NCI-H187 treated with DMSO at 0.1 percent for 48 hours (cell line): ENCODE measurements at places on chromosomes 4 and X.

DNA sequence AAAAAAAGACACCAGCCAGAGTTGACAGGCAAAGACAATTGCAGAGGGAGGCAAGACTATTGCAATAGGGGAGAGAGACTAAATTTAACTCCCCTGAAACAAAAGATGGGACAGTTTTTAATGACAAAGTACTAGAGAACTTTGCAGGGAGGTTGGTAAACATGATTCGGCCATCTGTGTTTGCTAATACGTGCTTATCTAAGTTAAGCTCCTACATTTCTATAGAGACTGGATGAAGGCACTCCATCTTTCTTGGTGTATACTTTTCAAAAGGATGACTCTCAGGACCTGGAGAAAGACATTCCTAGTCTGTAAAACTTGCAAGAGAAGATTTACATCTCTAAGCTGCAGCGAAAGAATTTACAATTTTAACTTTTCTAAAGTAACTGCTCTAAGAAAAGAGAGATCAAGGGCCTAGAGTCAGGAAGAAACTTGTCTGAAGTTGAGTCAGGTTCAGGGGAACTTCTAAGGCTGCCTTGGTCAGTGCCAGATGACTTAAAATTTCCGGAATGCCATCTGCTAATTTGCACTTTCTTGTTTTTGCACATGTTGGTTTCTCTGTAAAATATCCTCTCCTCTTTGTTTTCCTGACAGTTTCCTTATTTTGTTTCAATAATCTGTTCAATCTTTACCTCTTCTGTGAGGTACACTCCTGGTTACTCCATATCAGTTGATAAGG lies 10.6 kb downstream of the ADAM29 start:
- no peak for DNase-seq

DNA sequence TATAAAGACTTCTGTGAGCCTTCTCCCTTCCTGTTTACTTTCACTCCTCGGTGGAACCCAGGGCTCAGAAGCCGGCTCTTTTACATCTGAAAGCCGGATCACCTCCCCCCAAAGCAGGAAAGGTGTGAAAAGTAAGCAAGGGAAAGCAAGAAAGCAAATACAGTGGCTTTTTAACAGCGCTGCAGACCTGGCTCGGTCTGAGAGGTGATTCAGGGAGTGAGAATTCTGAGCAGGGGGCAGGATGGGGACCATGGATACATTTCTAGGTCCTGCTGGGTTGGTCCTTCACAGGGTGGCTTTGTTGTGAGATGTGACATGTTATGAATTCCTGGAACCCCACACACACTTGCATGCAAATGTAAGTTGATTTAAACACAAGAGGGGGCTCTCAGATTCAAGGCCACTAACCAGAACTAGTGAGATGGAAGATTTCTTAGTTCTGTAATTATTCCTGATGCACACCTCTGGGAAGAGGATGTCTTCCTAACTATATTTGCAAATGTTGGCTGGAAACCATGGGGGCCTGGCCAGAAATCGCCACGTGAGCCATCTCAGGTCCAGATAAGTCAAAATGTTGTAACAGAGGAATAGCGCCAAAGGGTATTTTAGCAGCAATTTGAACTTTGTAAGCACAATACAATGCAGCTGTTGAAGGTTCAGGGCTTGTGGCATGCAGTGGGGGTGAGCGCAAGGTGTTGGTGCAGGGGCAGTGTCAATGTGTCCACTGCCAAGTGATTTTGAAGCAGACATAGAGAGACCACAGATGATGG lies 670.1 kb upstream of the LCORL start:
- no peak for DNase-seq

DNA sequence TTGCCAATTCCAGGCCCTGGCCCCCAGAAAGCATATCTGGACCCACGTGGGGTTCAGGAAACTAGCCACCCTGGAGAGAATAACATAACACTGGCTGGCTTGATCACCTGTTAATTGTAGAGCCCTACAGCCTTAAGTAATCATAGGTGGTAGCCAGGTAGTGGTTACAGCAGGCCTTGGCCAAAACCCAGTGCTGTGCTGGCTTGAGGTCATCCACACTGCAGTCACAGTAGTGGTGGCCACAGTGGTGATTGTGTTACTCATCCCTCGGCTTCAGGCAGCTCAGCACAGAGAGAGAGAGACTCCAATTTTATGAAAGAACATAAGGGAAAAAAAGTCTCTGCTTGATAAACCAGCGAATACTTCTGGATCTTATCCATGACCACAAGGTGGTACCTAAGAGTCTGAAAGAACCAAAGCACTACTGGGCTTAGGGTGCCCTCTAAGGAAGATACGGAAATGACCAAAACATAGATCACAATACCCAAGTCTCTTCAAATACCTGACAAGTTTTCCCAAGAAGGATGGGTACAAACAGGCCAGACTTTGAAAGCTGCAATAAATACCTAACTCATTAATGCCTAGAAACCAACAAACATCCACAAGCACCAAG lies 46.6 kb upstream of the CDX4 start:
- no peak for DNase-seq

DNA sequence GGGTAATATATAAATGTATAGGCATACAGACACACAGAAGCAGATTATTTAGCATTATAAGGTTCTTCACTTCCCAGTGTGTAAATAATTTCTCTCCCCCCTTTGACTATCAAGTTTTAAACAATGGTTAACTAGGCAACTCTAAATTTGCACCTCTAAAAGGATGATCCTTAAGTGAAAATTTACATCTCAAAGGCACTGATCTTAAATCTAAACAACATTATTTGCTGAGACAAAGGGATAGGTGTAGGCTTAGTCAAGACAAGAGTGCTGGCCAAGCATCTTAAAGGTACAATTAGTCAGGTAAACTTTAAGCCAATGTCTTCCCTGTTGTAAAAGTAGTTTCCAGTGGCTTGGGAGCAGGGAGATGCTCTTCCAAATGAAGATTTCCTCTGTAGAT lies 33.0 kb downstream of the NLRP2B start:
- no peak for DNase-seq

- no peak for DNase-seq
Measured at GRCh38 chr4:144267084-144267483, 126.6 kb upstream of the GYPA start.

DNA sequence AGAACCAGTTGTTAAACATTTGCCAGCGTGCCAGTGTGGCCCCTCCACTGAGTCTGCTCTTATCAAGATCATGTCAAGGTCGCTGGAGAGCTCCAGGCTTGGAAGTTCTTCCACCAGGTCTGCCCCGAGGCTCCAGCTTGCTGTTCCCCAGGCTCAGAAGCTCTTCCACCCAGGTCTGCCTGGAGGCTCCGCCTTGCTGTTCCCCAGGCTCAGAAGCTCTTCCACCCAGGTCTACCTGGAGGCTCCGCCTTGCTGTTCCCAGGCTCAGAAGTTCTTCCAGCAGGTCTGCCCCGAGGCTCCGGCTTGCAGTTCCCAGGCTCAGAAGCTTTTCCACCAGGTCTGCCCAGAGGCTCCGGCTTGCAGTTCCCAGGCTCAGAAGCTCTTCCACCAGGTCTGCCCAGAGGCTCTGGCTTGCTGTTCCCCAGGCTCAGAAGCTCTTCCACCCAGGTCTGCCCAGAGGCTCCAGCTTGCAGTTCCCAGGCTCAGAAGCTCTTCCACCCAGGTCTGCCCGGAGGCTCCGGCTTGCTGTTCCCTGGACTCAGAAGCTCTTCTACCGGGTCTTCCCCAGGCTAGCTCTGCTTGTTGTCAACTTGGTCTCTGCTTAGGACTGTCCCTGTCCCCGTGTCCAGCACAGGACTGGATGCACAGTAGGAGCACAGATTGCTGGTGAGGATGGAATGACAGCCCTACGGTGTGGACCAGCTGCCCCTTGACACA lies 54.4 kb downstream of the HMX1 start:
- no peak for DNase-seq

- DNase-seq: no peak
Measured at GRCh38 chr4:76434901-76435527, at the start of gene SHROOM3. Gene SHROOM3, plus strand, starts transcription at chr4:76435229. Its CDS starts 824 bp downstream, at chr4:76436053.

GRCh38 chr4:140641789-140642439 lies 73.2 kb upstream of the UCP1 start:
- DNase-seq: no peak

DNA sequence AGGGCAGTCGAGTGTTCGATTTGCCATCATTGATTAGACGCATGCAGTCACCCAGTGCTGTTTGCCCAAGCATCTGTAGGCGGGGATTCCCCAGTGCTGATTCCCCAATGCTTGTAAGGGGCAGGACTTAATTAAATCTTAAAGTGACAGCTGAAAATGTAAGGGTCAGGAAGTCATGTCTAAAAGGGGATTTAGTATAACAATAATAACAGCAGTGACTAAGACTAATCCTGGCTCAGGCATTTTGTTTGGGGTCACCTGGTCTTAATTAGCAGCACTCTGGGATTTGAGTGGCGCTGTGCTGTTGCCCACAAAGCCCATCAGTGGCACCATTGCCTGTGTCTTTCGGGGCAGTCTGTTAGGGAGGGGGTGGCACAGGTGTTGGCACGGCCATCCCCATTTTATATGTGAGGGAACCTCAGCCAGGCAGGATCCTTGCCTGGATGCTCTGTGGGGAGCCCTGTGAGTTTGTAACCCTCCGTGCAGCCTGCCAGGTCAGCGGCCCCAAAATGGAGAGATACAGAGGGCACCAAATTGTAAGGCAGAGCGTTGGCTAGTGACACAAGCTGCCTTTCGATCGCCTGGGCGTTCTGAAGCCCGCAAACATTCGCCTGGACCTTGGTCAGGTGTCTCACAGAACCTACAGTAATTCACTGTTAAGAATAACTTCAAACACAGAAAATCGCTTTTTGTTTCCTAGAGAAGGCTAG lies 146.7 kb downstream of the TBL1X start:
- no peak for DNase-seq

GRCh38 chr4:79043138-79043537 lies 103.9 kb upstream of the PAQR3 start:
- DNase-seq: no peak

DNA sequence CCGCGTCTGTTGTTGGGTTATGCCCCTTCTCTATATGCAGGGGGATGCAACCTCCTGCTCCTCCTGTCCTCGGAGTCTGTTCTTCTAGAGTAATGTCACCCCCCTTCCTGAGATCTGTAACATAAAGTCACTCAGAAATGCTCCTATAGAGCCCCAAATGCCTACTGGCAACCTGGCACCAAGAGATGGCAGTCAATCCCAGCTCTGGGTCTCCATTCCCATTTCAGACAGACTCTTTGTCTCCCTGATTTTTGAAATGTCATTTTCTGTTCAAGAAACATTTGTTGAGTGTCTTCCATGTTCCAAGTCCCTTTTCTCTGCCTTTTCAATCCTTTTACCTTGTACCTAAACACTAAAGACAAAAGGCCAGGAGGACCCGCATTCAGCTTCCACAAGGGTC lies 9.6 kb upstream of the PRDM8 start:
- no peak for DNase-seq

DNA sequence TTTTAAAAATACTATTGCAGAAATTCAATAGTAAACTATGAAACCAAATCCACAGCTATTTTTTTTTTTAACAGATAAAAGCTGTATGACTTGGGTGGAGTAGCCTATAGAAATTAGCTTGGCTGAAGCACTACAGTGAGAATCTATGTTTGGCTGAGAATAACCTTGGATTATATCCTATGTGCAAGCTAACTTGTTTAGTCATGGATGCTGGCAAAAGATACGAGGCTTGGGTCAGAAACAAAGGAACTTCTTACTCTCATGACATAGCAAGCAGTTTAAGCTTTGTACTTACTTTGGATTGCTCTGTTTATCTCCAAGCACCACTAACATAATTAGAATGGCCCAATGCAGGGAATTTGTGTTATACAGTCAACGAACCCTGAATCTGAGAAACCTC lies 119.2 kb upstream of the GRID2 start:
- DNase-seq: no peak

DNA sequence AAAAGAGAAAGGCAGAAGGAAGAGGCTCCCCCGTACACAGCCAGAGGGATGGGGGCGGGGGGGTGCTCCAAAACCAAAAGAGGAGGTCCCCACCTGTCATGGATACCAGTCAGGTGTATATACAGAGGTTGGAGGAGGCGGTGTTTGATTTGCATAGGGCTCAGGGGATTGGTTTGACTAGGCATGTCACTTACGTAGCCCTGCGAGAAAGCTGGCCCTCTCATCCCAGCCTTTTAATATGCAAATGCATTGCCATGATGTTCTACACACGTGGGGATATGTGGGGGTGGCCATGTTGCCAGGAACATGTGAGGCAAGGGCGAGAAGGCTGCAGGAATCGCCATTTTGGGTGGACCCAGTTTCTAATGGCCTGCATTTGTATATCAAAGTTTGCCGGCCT lies 38.6 kb downstream of the TMEM150C start:
- no peak for DNase-seq

GRCh38 chr4:128359422-128359821 lies 71.8 kb upstream of the PGRMC2 start:
- no peak for DNase-seq

GRCh38 chr4:125641611-125642010 lies 326.9 kb downstream of the FAT4 start:
- DNase-seq: no peak

GRCh38 chrX:29295987-29296680 lies 708.9 kb downstream of the IL1RAPL1 start:
- no peak for DNase-seq

- DNase-seq: no peak
Measured at GRCh38 chr4:66569228-66569627, 898.9 kb upstream of the EPHA5 start.

DNA sequence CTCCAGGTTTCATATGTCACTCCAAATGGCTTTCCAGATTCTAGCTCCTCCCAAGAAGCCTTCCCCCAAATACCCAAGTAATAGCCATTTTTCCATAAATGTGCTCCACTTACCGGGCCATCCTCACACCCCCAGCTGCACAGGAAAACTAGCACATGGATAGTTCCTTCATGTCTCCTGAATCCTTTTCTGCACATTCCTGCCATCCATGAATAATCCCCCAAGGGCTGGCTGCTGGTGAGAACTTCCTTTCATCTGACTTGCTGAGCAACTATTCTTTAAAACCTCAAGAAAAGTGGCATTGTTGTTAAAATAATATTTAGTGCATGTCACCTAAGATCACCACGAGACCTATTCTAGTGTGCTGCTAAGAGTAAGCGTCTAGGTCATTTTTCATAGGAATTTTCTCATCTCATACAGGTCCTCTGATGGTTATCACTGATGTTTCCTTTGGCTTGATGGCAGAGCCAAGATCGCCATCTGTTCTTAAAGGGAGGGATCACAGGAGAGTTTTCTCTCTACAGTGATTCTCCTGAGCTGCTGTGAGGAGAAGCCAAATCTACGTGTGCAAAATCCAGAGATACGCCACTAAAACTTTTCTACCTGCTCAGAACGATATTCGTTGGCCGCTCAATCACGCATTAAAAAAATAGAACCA lies 71.3 kb downstream of the MAP3K15 start:
- DNase-seq: no peak

GRCh38 chr4:124937993-124938392 lies 225.5 kb upstream of the ANKRD50 start:
- DNase-seq: no peak

DNA sequence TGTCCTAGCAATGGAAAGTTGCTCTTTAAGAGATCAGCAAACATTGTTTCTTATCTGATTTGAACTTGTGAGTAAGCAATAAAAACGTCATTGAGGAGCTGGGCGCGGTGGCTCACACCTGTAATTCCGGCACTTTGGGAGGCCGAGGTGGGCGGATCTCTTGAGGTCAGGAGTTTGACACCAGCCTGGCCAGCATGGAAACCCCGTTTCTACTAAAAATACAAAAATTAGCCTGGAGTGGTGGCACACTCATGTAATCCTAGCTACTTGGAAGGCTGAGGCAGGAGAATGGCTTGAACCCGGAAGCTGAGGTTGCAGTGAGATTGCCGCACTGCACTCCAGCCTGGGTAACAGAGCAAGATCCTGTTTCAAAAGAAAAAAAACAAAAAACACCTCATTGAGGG lies 11.2 kb upstream of the PLAC8 start:
- DNase-seq: no peak

- no peak for DNase-seq
Measured at GRCh38 chrX:11664211-11665167, 1.2 kb downstream of the ARHGAP6 start.
